ENCODE measurements at places on chromosomes 2 and 18.

DNA sequence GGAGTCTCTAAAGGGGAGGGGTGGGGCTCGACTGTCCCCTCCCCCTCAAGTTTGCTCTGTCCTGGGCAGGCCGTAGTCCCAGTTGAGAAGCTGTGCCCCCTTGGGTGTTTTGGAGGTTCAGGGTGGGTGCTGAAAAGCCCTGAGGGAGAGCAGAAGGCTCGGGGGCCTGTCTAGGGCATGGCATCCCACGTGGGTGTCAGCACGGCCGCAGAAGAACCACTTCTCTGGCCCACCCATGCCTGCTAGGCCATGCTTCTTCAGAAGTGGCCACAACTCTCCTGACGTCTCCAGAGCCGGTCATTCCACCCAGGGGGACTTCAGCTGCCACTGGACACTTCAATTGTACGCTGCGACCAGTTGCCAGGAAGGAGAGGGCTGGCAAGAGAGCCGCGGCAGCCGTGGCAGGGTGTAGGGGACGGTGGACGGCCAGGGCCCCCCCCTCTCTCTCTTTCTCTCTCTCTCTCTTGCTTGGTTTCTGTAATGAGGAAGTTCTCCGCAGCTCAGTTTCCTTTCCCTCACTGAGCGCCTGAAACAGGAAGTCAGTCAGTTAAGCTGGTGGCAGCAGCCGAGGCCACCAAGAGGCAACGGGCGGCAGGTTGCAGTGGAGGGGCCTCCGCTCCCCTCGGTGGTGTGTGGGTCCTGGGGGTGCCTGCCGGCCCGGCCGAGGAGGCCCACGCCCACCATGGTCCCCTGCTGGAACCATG is at the start of gene INPP5D:
INPP5D (plus strand) TSS at position 546 of the 704 bp plus-strand sequence; CDS start at position 683, 137 bp downstream.
- DNase-seq, result peak; percentile 80

- no peak for DNase-seq
Measured at GRCh38 chr2:172945510-172945850, 130.2 kb upstream of the MAP3K20 start.

- DNase-seq, result no peak
Measured at GRCh38 chr2:75833386-75833785, 122.7 kb upstream of the GCFC2 start.

DNA sequence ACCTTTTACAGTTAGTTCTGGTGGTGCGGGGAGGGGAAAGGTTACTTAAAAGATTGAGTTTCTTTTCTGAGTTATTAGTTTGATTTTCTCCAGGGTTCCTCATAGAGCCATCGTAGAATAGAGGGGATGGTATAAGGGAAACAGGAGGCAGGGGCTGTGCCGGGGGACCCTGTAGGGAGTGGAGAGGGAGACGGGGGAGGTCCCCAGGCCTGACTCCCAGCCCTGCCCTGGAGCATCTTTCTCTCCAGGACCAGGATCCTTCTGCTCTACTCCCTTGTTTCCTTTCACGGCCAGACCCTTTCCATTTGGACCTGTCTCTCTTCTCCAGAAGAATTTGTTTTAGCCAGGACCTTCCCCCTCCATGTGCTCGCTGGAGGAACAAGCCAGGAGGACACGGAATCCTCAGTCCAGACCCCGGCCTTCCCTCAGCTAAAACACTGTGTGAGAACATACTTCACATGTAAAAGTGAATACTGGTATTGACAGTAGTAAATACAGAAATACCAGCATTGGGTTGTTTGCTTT is 35.4 kb downstream of the DGKD start:
- DNase-seq, result peak; percentile 52

DNA sequence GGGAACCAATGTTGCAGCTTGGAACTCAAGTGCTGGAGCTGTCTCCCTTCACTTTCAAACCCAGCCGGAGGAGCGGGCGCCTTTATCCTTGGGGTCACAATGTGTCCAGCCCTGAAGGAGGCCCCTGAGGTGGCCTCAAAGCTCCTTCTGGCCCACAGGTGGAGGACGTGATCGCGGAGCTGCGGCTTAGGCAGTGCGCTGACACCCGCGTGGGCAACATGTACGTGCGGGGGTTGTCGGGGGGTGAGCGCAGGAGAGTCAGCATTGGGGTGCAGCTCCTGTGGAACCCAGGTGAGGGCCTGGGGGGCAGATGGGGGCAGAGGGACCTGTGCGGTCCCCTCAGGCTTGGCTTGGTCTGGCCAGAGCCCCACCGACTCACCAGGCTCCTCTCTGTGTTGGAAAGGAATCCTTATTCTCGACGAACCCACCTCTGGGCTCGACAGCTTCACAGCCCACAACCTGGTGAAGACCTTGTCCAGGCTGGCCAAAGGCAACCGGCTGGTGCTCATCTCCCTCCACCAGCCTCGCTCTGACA is 13.5 kb downstream of the ABCG8 start:
- no peak for DNase-seq

DNA sequence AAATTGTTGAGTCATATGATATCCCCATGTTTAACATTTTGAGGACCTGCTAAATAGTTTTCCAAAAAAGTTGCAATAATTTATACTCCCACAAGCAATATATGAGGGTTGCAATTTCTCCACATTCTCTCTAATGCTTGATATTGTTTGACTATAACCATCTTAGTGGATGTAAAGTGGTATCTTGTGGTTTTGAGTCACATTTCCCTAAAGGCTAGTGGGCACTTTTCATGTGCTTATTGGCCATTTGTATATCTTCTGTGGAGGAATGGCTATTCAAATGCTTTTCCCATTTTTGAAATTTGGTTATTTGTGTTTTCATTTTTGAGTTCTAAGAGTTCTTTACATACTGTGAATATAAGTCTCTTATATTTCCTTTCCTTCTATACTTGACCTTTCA is 82.7 kb downstream of the SCG2 start:
- no peak for DNase-seq

DNA sequence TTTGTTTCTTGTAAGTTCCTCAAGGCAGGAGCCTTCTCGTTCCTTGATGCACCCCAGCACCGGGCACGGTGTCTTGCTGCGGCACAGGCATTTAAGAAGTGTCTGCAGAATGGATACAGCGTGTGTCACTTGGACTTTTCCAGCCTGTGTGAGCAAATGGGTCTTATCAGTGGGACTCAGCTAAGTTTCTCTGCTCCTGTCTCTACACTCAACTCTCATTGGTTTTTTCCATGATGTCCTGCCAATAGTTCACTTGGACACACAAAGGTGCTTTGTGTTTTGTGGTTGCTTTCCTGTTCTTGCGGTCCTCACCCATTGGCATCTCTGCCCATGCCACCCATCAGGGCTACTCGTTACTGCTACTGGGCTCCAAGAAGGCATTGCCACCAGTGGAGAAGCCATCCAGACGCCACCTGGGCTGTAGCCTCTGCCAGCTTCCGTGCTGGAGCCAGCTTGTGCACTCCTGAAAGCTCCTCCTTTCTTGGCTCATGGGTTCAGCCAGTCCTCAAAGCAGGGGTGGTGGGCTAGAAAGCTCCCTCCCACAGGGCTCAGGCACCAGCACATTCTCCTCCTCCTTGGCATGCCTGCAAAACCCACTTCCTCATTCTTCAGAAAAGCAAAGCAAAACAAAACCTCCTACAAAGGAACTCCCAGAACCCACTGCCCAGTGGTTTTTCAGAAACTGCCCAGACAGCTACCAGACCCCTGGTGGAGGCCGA is 41.4 kb downstream of the IL1R2 start:
- DNase-seq, result no peak

GRCh38 chr2:192675681-192676080 is 480.9 kb upstream of the TMEFF2 start:
- DNase-seq, result no peak

DNA sequence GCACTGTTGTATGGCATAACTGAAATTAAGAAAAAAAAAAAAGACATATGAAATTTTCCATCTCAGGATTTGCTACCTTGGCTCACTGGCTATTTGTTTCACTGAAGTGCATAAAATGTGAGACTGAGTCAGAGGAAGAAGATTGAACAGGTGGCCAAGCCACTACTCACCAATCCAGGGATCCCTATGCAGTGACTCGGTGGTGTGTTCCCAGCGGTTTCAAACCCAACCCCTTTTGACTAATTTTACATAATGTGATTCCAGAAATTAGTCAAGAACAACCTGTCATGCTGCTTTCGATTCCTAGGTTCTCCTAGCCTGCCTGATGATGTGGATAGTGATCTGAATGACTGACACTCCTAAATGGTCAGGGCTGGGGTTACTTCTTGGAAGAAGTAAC is 77.3 kb downstream of the KLHL14 start:
- no peak for DNase-seq

GRCh38 chr2:41197781-41198180 is 745.9 kb upstream of the SLC8A1 start:
- DNase-seq, result no peak

GRCh38 chr2:200380091-200380561 is 73.6 kb downstream of the SPATS2L start:
- no peak for DNase-seq

- DNase-seq, result no peak
Measured at GRCh38 chr2:50627505-50627904, 404.4 kb downstream of the NRXN1 start.

DNA sequence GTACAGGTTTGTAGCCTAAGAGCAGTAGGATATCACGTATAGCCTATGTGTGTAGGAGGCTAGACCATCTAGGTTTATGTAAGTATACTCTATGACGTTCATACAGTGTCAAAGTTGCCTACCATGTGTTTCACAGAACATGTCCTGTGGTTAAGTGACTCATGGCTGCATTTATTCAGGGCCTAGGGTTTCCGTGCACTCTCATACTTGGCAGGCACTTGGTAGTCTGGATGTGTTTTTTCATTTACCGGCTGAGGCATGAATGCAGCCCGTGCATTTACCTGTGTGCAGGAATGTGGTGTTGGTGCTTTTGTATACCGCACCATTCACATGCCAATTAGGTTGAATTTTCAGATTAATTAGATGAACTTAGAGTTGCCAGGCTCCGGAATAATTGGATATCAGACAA is 43.4 kb downstream of the MYL12B start:
- no peak for DNase-seq

- no peak for DNase-seq
Measured at GRCh38 chr18:59909289-59910036, 9.7 kb downstream of the PMAIP1 start.

- DNase-seq, result no peak
Measured at GRCh38 chr2:8225266-8225665, 456.6 kb upstream of the ID2 start.

GRCh38 chr2:85394261-85394681 is 15.9 kb downstream of the CAPG start:
- no peak for DNase-seq

GRCh38 chr18:44374966-44375365 is 305.7 kb upstream of the SETBP1 start:
- no peak for DNase-seq

DNA sequence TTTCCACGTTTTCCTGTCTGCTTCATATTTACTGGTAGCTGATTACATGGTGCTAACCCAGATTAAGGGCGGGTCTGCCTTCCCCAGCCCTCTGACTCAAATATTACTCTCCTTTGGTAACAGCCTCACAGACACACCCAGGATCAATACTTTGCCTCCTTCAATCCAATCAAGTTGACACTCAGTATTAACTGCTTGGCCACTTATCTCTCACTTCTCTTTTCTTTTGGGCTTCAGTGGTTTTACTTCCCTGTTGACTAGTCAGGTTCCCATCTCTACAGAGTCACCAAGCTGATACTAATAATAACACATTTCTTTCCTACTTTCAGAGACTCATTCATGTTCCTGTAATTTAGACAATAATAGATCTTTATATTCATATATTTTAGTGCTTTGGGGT is 302.2 kb upstream of the MAP2 start:
- no peak for DNase-seq

GRCh38 chr2:217076657-217077232 is 216.9 kb upstream of the TNP1 start:
- no peak for DNase-seq

DNA sequence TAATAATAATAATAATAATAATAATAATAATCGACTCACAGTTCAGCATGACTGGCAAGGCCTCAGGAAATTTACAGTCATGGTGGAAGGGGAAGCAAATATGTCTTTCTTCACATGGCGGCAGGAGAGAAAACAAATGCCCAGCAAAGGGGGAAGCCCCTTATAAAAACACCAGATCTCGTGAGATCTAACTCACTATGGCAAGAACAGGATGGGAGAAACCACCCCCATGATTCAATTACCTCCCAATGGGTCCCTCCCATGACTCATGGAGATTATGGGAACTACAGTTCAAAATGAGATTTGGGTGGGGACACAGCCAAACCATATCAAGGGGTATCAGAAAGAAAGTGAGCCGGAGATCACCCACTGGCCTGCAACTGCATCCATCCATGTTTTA is 40.5 kb upstream of the PAPOLG start:
- no peak for DNase-seq

DNA sequence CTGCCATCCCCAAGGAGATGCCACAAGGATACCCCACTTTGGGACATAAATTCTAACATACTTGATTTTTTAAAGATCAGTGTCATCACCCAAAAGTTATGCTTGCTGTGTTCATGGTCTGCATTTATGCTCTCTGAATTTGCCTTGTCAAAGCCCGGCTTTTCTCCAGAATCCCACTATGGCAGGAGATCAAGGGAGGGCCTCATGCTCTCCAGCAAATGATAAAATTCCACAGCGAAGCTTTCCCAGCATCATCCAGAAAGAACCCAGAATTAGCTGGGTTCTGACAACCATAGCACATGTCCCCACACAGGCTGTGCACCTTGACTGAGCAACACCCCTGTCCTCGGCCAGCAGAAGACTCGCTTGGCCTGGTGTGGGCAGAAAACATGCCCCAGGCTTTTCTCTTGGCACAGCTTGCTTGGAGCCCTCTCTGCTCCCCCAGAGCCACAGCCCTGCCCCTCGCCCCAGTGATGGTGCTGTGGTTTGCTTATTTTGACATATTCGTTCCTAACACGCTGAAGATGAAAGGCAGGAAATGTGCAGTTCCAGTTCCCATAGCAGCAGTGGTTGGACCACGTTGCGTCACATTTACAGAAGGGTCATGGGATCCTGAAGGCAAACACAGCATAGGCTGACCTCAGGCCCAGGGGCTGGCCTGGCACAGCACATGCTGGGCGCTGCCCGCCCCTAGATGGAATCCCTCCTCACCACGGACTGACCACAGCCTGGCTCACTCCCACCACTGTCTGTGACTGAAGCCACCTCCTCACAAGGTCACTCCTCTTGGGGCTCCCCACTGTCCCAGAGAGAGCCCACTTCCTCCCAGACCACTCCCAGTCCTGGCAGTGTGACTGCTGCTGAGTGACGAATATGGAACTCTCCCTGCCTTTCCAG is 14.1 kb upstream of the CHRNA1 start:
- DNase-seq, result peak; percentile 85

- DNase-seq, result peak; percentile 85
Measured at GRCh38 chr2:118013724-118014491, at the start of gene CCDC93. Gene CCDC93 (minus strand): TSS chr2:118014070. CDS start chr2:118013995, 75 bp downstream.

- DNase-seq, result no peak
Measured at GRCh38 chr2:118730405-118730804, 117.0 kb downstream of the EN1 start.

GRCh38 chr2:188978291-188979081 is 4.3 kb downstream of the COL3A1 start:
- DNase-seq, result no peak

DNA sequence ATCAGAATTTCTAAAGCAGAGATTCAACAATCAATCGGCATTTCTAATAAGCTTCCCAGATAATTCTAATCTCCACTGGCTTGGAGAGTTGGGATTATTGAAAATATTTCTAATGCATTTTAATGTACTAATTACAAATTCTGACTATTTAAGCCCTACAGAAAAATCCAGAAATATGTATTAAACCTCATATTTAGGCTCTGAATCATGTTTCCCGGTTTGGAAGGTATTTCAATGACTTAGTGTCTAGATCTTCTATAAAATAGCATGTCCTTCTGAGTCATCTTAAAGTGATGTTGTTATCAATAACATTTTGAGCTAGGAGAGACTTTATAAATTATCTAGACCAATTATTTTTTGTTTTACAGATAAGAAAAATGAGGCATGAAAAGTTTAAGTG is 258.8 kb upstream of the NRXN1 start:
- no peak for DNase-seq

Data from suprapubic skin (tissue), 4 donors.